ENCODE measurements at places on chromosomes 11 and 22.
A peak's percentile ranks its signal among the peaks of the same experiment; 100 is the strongest.

DNA sequence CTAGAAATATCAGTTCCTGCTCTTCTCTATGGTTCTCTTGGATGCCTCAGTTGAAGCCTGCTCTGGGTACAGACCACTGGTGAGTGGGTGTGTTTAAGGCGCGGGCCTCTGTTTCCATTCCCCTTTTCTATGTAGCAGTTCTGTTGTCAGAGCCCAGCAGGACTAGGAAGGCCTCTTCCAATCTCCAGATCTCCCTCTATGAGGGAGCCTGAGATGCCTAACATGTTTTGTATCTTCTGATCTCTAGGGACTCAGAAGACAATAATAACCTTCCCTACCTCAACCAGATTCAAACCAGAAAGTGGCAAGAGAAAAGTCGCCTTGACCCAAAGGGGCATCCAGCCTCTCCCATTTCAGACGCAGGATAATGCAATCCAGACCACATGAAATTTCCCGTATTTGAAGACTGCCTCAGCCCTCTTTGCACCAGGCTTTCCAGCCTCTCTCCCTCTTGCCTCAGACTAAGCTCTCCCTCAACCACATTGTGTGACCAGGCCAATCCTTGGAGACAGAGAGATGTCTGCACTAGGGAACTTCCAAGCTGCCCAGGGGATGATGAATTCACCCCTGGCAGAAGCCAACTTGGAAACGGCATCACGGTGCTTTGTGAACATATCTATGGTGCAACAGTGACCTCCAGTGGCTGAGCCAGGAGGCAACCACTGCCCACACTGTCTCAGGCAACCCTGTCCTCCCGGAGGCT, 150.1 kb upstream of the UBASH3B start:
- DNase-seq, result peak; percentile 24

DNA sequence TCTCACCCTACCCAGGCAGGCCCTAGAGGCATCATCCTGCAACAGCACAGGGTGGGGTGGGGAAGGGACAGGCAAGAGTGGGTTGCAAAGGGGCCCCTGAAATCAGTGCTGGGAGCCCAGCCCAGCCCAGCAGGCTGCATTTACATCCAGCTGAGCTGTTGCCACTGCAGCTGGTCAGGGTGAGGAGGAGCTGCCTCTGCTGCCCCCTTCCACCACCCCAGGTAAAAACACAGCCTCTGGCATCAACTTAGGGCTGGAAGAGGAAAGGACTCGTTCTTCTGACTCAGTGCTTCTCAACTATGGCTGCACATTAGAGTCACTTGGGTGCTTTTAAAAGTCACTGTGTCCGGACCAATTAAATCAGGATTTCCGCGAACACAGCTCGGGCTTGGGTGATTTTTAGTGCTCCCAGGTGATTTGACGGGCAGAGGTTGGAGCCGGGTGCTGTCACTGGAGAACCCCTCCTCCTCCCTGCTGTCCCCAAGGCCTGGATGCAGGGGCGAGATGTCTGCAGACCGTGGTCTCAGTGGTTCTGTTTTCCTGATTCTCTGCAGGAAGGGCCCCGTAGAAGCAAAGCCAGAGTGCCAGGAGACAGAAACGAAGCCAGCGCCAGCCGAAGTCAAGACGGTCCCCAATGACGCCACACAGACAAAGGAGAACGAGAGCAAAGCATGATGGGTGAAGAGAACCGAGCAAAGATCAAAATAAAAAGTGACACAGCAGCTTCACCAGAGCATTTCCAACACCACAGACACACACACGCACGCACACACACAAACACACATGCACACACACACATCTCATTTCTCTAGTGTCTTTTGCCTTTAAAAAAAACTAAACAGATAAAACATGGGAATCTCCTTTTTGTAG, 39.4 kb upstream of the TTC12 start:
- no peak for DNase-seq

DNA sequence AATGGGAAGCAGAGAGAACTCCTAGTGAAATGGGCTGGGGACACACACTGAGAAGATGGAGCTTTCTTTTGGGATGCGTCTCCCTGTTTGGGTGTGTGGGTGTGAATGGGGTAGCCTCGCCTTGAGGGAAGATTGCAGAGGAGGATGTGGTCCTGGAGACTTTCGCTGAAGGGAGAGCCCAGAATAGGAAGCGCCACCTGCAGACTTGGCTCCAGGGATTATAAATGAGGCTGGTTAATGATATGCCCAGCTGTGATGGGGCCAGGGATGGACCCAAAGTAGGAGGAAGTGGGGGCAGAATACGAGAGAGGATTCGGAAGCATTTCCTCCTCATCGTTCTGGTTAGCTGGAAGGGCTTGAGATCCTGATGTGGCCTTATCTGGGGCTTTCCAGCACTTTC, 13.7 kb downstream of the RELT start:
- DNase-seq, result no peak

- DNase-seq, result no peak
These were observed at the start of gene OR51A7 for GRCh38 chr11:4903484-4903883. Gene OR51A7 (plus strand): TSS chr11:4903783. CDS start chr11:4907370, 3,587 bp downstream.

DNA sequence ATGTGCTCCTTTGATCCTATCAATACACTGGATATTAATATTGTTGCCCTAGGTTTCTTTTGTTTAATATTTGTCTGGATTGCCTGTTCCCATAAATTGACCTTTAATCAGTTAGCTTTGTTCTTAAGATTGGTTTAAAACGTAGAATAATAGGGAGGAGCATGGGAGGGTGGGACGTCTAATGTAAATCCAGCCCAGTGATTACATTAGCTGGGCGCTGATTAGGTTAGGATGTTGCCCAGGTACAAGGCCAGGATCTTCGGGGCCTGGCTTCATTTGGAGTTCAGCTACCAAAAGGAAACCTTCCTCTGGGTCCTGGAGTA, at the start of gene SRSF8:
TSS of gene SRSF8 (plus strand) at position 204 of the 323 bp plus-strand sequence. CDS start 308 bp downstream, outside the sequence.
- no peak for DNase-seq

- DNase-seq, result no peak
These were observed 879 bp downstream of the TMEM121B start for GRCh38 chr22:17120281-17120680.

GRCh38 chr11:64684357-64684756, 38.6 kb downstream of the NRXN2 start:
- no peak for DNase-seq
